ENCODE measurements at places on chromosomes 2 and 18. TPM values are rescaled to one million over a fixed set of nuclear protein-coding genes. Genes with fewer than 3 reads are reported as not detected.
A peak's percentile ranks its signal among the peaks of the same experiment; 100 is the strongest.

DNA sequence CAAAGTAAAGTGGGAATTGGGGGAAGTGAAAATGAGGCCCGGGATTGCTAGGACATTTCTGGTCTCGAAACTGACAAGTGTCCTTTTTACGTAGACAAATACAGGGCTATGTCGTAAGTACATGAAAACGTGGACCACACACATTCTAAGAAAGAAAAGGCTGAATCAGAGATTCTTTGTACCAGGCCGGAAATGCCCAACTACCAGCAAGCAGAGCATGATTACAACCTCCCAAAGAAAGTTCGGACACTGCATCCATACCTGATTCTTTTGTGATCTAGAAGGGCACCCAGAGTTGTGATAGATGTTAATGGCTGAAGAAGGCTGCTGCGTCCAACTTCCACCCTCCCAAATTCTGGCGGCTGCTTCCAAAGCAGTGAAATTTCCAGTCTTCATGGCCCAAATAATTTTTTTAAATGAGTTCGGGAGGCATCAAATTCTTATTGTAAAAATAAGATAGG, 1.7 kb downstream of the RBMS1 start:
- DNase-seq: no peak

- DNase-seq: peak; percentile 85
These were observed 6.7 kb downstream of the CTDSP1 start for GRCh38 chr2:218406209-218406948.

DNA sequence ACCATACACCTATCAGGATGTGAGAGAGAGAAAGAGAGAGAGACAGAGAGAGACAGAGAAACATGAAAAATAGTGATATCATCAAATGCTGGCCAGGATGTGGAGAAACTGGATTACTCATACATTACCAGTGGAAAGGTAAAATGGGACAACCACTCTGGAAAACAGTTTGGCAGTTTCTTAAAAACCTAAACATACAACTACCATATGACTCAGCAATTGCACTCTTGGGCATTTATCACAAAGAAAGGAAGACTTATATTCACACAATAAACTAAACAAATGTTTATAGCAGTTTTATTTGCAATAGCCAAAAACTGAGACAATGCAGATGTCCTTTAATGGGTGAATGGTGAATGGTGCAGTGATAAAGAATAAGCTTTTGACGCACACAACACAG, 29.1 kb downstream of the SLC4A3 start:
- no peak for DNase-seq

- DNase-seq: peak; percentile 70
These were observed 99.1 kb downstream of the ALPK2 start for GRCh38 chr18:58529714-58530354.

- DNase-seq: no peak
These were observed 1404.9 kb upstream of the SLC39A10 start for GRCh38 chr2:194252127-194252526.

GRCh38 chr2:217797661-217798069, 205.1 kb downstream of the TNS1 start:
- DNase-seq: no peak

- no peak for DNase-seq
These were observed 65.1 kb downstream of the TMEM182 start for GRCh38 chr2:102826904-102827303.

DNA sequence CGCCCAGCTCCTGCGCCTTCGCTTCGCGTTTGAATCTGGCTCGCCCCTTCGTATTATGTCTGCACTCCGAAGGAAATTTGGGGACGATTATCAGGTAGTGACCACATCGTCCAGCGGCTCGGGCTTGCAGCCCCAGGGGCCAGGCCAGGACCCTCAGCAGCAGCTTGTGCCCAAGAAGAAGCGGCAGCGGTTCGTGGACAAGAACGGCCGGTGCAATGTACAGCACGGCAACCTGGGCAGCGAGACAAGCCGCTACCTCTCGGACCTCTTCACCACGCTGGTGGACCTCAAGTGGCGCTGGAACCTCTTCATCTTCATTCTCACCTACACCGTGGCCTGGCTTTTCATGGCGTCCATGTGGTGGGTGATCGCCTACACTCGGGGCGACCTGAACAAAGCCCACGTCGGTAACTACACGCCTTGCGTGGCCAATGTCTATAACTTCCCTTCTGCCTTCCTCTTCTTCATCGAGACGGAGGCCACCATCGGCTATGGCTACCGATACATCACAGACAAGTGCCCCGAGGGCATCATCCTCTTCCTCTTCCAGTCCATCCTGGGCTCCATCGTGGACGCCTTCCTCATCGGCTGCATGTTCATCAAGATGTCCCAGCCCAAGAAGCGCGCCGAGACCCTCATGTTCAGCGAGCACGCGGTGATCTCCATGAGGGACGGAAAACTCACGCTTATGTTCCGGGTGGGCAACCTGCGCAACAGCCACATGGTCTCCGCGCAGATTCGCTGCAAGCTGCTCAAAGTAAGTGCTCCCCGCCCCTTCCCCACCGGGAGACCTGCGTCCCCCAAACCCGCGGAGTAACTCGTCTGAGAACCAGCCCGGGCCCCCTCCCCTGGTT, 453 bp downstream of the KCNJ3 start:
- DNase-seq: no peak

Gene SCYGR7
- not detected for total RNA-seq

- no peak for DNase-seq
These were observed 401.3 kb upstream of the PIK3C3 start for GRCh38 chr18:41553716-41554115.

Gene PROKR1
- total RNA-seq: 0.08 TPM

DNA sequence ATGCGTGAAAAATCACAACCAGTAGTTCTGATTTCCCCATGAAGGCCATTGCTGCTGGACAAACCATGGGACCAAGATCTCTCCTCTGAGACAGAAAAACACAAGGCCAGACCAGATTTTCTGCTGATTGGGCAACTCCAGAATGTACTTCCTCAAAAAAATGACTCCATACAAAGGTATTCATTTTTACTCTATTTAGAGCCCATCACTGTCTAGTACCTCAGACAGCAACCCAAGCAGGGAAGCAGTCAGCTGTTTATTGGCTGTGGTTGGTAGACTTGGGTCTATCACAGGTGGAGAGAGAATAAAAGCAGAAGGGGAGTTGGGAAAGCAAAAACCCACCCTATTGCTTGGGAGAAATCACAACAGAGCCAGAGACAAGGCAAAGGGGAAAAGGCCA, 219.9 kb downstream of the PIK3C3 start:
- no peak for DNase-seq

GRCh38 chr2:123211181-123211580, 813.9 kb upstream of the CNTNAP5 start:
- DNase-seq: no peak

Gene NAT8
- not detected for total RNA-seq

Gene NYAP2
- total RNA-seq: not detected

DNA sequence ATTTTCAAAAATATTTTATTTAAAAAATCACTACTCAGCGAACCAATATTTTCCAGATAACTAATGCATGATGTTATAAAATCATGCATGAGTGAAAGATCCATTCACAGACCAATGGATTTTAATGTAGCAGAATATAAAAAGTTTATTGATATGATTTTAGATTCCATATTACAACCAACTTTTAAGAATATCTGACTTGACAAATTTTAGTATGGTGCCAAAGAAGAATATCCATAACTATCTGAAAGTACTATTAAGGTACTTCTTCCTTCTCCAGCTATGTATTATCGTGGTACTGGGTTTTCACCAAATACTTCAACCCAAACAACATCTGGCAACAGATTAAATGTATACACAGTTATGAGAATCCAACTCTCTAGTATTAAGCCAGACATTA, 99.9 kb upstream of the NOSTRIN start:
- DNase-seq: no peak
